Amniotic stem cell (primary cell): ENCODE measurements at places on chromosomes 7 and 10.

- DNase-seq, result no peak
Observed at GRCh38 chr10:125087191-125087896, 73.0 kb downstream of the CTBP2 start.

GRCh38 chr7:87944547-87944946, 10.5 kb downstream of the ADAM22 start:
- no peak for DNase-seq

DNA sequence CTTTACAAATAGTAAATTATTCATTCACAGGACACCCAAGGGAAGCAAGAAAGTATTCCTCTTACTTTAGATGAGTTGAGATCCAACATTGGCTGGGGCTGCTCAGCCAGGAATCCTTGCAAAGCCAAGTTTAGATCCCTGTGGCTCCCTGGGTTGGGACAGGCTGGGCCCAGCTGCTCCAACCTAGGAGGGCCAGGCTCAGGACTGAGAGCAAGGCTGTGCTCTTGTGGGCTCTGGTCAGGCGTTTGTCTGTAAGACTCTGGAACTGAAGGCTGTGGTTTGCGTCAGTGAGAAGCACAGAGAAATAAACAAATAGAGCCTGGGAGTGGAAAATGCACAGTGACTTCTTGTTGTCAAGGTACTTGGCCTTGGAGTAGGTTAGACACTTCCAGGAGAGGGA, 53.2 kb upstream of the TMEM273 start:
- DNase-seq, result no peak

- DNase-seq, result no peak
Observed at GRCh38 chr7:7884855-7885254, 83.7 kb upstream of the GLCCI1 start.

- DNase-seq, result no peak
Observed at GRCh38 chr7:10225275-10225674, 748.4 kb upstream of the PHF14 start.

DNA sequence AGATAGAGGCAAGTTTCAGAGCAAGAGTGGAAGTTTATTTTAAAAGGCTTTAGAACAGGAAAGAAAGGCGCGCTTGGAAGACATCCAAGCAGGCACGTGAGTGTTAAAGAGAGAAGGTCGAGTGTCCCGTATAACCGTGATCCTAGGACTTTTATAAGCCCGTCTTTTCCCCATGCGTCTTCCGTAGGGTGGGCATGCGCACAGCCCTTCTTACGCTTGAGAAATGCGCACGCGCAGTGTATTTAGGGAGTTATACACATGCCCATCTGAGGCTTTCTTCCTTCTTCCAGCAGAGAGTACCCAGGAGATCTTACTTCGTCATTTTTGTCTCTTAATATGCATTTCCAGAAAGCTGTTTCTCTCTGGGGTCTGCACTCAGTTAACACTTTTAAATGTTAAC, 52.4 kb downstream of the CALD1 start:
- no peak for DNase-seq

- DNase-seq, result no peak
Observed at GRCh38 chr7:37971491-37971890, 51.1 kb downstream of the EPDR1 start.

DNA sequence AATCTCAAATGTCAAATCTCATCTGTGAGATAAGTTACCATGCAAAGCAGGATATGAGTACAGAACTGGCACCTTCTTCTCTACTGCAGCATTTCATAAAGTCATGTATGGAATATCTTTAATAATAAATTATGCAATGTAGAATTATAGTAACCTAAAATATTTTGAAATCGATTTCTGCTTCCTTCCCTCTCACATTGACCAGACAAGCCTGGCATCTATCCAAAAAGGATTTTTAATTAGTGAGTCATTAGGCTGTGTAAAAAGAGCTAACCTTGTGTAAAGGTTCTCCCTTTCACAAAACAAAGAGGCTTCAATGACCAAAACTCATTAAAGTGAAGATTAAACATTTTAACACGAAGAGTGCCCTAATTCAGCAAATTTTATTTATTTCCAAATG, 48.8 kb upstream of the EXOC6 start:
- DNase-seq, result no peak

- no peak for DNase-seq
Observed at GRCh38 chr7:18496341-18496700, 772 bp downstream of the HDAC9 start.

DNA sequence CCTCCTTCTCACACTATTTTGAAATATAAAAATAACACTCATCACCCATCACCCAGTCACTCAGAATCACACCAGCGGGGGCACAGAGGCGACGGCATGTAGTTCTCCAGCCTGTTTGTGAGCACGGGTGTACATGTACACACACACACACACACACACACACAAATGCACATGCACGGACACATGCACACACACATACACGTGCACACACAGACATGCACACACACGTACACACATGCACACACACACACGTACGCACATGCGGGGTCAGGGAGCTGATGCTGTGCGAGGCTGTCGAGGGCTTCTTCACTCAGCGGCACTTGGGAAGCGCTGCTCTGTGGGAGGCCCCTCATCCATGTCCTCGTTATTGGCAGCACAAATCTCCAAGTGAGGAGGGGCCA, 178.8 kb downstream of the ELFN1 start:
- no peak for DNase-seq

DNA sequence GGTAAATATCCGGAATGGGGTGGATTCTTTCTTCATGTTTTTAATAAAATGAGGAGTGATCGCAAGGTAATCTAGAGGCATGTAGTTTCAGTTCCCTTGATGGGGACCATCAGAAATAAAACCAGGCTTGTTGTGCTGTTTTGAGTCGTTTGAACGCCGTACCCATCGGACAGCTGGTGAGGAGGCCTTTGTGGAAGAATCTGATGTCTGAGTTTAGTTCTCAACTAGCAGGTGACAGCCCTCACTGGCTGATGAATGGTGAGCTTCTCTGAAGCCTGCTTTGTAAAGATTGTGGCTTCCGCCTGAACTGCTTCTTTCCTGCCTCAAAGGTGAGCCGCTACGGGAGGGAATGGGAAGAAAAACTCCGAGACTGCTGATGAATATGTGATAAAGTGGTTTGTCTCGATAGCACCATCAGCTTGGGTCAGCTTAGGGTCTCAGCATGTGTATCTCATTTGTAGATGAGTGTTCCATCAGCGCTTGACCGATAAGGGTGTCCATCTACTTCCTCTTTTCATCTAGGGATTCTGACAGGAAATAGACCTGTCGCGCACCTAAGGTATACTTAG, 977 bp downstream of the TMEM248 start:
- DNase-seq, result no peak

DNA sequence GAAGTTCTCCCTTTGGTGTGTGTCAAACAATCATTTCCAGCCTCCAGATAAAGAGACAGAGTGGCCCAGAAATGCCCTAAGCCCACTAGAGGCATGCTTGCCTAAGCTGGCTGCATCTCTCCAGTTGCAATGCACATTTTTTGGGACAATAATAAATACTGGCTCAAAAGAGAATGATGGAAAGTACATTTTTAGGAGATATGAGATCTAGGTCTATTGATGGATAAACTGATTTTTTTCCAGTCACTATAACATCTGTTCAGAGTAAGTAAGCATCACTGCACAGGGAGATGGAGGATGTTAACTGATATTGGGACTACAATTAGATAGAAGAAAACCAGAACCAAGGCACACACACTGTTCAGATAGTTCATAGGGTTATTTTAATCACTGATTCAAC, 553.0 kb downstream of the GRM8 start:
- no peak for DNase-seq
